ENCODE measurements at places on chromosomes 12 and 14.

DNA sequence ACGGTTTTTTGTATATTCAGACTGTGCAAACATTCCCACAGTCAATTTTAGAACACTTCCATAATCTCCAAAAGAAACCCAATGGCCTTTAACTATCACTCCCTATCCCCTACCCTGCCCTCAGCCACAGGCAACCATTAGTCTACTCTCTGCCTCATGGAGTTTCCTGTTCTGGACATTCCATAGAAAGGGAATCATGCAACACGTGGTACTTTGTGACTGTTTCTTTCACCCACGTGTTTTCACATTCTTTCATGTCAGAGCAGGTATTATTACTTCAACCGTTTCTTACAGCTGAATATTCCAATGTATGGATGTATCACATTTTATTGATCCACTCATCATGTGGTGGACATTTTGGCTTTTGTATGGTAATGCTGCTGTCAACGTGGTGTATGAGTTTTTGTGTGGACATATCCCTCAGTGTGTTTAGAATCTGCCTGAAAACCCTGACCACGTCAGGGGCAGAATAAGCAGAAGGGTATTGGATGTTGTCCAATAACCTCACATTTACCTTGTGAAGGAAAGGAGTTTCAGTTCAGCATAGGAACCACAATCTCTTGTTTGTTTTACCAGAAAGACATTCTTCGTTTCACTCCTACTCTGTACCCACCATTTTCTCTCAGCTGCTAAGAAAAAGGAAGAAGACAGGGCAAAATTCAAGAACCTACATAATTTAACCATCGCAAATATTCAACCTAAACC, 107.5 kb upstream of the DYRK2 start:
- no peak for DNase-seq

- no peak for DNase-seq
Measured at GRCh38 chr14:105856676-105857219, 330.4 kb downstream of the TMEM121 start.

DNA sequence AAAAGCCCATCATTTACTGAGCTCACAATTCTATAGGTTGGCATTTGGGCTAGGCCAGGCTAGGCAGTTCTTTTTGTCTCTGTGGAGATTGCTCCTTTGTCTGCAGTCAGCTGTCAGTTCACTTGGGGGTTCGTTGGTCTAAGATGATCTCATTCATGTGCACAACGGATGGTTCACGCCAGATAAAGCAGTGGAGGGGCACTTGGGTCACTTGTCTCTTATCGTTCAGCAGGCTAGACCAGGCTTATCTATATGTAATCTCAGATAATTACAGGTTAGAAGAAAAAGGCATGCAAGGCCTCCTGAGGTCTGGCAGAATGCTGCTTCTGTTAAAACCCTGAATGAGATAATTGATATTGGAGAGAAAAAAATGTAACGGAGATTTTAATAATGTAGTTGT, 119.0 kb upstream of the ATP2B1 start:
- peak; percentile 50 for DNase-seq

DNA sequence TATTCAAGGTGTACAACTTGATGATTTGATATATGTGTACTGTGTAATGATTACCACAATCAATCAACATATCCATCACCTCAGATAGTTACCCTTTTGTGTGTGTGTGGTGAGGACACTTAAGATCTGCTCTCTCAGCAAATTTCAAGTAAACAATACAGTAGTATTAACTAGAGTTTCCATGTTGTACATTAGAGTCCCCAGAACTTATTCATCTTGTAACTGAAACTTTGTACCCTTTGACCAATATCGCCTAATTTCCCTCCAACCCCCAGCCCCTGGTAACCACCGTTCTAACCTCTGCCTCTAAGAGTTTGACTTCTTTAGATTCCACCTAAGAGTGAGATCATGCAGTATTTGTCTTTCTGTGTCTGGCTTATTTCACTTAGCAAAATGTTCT, 12.1 kb downstream of the ADCK1 start:
- DNase-seq: no peak

DNA sequence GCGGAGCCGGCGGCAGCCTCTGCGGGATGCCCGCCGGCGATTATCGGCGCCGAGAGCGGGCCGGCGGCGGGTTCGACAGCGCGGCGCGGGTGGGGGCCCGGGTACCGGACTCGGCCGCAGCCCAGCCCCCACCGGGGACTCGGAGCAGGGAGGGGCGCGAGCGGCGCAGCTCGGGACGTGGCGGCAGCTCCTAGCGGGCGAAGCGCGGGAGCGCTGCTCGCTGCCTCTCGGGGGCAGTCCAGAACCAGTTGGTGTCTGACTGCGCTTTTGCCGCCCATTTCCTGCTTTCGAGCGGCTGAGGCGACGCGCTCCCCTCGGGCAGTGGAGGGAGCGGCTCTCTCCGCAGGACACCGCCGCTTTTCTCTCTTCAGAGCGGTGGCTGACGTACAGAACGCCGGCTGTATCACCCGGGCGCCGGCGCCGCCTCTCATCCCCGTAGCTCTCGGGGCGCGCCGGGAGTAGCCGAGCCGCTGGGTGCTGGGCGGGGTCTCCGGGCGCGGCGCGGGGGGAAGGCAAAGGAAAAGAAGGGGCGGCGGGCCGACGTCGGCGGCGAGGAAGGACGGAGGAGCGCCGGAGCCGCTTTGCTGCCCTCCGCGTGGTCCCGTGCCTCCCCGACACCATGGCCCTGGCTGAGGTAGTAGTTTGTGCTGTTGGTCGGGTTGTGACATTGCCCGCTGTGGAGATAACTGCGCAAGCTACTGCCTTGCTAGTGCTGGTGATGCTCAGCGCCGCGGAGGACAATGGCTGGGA, 136.6 kb downstream of the MON2 start:
- peak; percentile 36 for DNase-seq

GRCh38 chr14:104343294-104343625, 204.9 kb downstream of the KIF26A start:
- no peak for DNase-seq

DNA sequence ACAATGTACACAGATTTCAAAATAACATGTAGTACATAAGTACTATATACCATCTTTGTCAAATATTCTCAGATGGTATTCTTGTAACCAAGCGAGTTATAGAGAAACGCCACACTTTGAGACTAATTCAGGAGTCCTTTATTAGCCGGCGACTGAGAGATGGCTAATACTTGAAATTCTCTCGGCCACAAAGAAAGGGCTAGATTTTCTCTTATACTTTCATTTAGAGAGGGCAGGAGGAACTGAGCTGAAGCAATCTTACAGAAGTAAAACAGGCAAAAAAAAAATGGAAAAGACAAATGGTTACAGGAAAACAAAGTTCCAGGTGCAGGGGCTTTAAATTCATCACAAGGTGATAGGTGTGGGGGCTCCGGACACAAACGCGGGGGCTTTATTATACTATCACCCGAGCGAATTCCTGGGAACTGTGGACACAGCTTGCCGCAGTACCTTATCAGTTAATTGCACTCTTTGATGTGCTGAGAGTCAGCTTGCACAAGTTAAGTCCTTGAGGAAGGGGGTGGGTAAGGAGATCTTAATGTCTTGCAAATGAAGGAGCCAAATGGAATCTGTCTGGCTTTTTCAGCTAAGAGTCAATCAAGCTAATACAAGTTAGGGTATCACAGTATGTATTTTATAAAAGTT, 382.3 kb downstream of the KCNH5 start:
- DNase-seq: no peak

DNA sequence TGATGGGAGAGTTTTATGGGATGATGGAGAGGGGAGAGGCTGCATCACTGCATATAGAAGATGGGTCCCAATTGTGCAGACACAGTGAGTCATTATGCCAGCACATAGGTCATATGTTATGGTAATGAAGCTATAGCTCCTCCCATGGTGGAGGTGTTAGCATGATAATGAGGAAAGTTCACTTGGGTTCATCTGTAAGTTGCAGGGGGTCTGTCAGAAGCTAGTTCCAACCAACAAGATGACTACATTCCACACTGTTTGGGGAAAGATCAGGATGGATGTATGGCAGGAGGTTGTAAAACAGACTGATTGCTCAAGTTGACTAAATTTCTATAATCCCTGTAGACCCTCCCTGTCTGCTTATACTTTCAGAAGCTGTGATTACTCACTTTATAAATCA, 561.3 kb downstream of the C12orf50 start:
- DNase-seq: no peak

DNA sequence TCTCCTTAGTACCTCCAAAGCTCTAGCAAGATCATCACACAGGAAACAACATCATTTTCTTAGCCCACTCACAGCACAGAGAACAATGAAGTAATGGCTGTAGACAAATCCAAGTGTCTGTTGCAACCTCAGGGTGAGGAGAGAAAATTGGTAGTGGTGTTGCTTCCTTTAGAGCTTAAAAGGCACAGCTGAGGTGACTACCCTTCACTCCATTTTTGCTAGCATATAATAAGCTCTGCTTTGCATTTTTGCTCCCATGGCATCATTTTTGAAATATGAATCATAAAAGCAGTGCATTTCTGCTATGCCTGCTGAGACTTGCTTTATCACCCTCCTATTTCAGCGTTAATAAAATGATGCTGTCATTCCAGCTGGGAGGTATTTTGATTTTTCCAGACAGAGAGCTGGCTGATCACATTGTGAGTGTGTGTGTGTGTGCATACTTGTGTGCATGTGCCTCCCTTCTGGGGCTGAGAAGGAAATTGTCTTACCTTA, 18.5 kb upstream of the PCNX1 start:
- no peak for DNase-seq

GRCh38 chr12:16016748-16017147, 105.6 kb downstream of the DERA start:
- DNase-seq: no peak

- DNase-seq: no peak
Measured at GRCh38 chr12:44588651-44589050, 287.5 kb downstream of the NELL2 start.

DNA sequence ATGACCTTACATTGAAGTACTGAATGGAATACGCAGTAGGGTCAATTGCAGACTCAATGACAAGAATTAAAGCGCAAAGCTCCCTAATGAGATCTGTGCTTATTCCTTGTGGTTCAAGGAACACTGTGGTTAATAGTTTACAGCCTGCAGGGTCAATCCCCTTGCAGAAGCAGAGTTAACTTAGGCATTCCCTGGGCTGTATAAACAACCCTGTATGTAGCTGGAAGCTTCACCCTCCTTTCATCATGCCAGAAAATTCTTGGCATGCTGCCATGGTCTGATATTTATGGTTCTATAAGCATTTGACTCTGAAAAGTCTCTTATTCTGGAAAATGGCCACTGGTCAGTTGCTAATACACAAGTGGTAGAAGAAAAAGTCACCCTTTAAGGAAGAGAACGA, 227.7 kb downstream of the NOVA1 start:
- DNase-seq: peak; percentile 26

DNA sequence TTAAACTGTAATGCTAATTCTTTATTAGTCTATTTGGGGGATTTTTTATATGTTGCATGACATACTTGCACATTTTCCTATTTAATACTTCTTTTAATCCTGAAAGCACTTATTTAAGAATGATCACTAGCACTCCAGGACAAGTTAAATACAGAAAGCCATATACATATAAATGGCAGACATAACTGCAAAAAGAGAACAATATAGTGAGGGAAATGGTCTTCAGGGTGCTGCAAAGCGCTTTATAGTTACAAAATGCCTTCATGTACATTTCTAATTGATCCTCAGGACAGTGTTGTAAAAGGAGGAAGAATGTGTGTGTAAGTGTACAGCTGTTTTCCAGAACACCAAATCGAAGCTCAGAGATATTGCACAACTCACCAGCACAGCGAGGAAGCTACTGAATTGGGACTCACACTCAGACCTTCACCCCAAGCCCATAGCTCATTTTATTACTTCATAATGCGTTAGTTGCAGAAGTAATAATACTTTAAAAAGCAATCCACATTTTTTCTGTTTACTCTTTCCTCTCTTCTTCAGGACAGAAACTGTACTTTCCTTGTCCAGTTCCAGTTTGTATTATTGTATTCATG, 428.2 kb downstream of the RAD51B start:
- no peak for DNase-seq

DNA sequence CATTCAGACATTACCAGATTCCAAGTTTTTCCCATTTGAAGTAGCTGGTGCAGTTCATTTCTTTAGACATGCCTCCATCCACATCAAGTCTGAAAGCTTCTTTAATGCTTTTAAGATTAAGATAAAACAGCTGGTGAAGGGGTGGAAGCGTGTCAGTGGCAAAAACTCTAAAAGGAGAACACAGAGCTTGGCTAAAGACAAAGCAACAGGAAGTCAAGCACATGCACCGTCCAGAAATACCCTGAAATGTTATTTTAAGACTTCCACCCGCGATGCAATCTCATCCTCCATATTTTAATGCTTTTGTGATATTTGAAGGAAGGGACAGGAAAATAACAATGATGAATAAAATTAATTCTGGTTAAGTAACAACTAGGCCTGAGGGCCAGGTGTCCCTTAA, 31.8 kb downstream of the PPM1H start:
- DNase-seq: no peak

GRCh38 chr12:118714051-118714460, 267.3 kb upstream of the SRRM4 start:
- DNase-seq: peak; percentile 61

DNA sequence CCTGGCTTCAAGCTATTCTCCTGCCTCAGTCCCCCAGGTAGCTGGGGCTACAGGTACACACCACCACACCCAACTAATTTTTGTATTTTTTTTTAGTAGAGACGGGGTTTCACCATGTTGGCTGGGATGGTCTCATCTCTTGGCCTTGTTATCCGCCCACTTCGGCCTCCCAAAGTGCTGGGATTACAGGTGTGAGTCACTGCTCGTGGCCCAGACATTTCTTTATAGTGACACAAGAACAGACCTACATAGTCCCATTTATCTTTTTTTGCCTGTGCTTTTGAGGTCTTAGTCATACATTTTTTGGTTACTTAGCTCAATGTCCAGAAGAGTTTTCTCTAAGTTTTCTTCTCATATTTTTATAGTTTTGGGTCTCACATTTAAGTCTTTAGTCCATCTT, 247.4 kb downstream of the SYT10 start:
- DNase-seq: no peak

DNA sequence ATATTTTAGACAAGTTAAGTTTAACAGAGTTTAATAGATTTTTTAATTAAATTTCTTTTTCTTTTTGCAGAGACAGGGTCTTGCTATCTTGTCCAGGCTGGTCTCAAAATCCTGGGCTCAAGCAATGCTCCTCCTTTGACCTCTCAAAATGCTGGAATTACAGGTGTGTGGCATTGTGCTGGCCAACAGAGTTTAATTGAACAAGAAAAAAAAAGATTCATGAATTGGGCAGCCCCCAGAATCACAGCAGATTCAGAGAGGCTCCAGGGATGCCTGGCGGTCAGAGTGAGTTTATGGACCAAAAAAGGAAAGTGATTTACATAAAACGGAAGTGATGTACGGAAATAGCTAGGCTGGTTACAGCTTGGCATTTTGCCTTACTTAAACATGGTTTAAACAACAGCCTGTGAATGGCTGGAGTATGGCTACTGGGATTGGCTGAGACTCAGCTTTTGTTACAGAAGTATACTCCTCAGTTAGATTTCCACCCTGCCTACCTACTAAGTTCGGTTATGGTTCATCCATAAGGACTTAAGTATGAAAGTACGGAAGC, 14.5 kb upstream of the TESPA1 start:
- DNase-seq: no peak

DNA sequence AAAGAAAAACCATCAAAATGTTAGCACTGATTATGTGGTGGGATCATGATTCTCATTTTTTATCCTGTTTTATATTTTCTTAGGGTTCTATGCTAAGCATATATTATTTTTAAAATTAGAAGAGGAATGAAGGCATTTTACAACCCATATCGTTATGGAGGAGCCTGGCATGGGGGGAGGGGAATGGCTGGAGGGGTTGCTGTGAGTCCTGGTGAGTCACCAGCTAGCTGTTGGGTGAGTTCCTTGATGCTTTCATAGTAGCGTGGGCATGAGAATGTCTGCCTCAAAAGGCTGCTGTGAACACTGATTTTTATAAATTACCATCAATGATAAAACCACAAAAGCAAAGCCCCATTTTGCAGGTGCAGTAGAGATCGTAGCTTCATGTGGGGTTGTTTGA, 46.9 kb downstream of the C14orf132 start:
- DNase-seq: no peak
